Heart left ventricle (tissue), 16 donors: ENCODE measurements at places on chromosomes 6 and 20. TPM values are rescaled to one million over a fixed set of nuclear protein-coding genes. Genes with fewer than 3 reads are reported as not detected.

DNA sequence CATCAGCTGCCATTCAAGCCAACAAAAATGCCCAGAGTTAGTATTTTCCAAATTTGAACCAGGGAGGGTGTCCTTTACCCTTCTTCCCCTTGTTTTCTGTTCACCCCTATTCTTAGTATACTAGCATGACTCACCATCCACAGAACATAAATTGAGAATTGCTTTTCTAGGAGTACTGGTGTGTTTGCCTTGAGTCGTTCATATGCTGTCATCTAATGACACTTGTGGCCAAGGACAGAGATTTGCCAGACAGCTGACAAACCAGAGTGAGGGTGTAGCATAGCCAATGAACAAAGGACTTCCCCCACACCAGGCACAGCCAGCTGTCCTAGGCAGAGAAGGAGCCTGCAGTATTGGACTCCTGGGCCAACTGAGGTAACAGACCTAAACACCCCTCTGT is 62.2 kb downstream of the FILIP1 start:
- DNase-seq, result peak; percentile 78

The CAPN11 gene
- 1.8 TPM for total RNA-seq

- peak; percentile 60 for DNase-seq
These were observed 77.5 kb downstream of the ATXN1 start for GRCh38 chr6:16683641-16684194.

DNA sequence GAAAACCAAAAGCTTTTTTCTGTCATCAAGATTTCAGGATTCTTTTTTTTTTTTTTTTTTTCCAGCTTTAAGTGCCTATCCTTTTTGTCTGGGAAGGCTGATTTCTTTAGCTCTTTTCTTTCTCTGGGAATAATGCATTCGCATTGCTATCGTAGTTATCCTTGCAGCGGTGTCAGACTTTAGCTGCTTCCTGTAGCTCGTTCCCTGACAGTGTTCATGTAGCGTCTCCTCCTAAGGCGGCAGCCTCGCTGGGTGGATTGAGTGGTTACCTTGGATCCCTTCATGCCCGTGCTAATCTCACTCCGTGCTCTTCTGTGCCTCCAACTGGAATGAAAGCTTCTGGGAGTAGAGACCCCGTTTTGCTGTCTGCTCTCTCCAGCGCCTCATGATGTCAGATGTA is 43.1 kb downstream of the UST start:
- no peak for DNase-seq

- DNase-seq, result no peak
These were observed 20.5 kb downstream of the SNAI1 start for GRCh38 chr20:50003253-50003656.

DNA sequence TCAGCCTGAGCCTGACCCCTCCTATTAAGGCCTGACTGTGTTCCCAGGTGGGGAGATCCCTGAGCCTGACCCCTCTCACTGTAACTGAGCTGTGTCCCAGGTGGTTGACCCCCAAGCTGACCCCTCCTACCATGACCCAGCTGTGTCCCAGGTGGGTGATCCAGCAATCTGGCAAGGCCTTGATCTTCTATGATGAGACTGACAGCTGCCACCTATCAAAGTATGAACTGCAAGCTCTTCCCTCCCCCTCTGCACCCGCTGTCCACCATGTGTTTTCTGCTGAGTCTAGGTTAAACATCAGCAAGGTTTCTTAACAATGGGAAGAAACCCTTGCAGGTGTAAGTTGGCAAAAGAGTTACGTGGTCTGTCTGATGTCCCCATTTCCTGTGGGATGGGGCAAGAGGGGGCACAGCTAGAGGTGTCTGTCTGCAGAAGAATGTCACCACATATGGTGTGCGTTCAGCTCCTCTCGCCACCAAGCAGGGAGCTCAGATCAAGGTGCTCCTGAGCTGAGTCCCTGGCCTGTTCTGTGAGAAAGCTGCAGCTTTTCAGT is 5.9 kb downstream of the PXDC1 start:
- no peak for DNase-seq

The ARFGEF3 gene
- total RNA-seq, result 1.0 TPM

GRCh38 chr6:109295109-109295773 is 87.0 kb downstream of the CD164 start:
- no peak for DNase-seq

DNA sequence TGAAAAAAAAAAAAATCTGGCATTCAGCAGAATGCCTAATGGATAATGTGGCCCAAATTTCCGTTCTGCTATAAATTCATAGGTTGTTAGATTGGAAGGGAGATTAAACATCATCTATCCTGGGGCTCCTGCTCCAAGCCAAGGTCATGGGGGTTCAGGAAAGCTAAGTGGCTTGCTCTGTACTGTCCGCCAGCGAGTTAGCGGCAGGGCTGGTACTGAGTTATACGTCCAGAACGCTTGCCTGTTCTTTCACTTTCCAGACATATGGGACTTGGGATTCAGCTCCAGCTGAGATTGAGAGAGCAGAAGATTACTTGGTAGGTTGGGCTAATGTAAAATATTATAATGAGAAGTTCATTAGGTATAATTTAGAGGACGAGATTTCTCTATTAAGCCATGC is 858 bp downstream of the RWDD1 start:
- no peak for DNase-seq

The IRAK1BP1 gene
- 4.7 TPM for total RNA-seq

GRCh38 chr6:135938576-135939207 is 87.2 kb downstream of the PDE7B start:
- peak; percentile 24 for DNase-seq

The GNRH2 gene
- not detected for total RNA-seq

- peak; percentile 14 for DNase-seq
These were observed 77.8 kb downstream of the DLL1 start for GRCh38 chr6:170212956-170213636.

The OSBPL2 gene
- total RNA-seq, result 20.7 TPM

The BFSP1 gene
- total RNA-seq, result 0.75 TPM

- no peak for DNase-seq
These were observed 882.0 kb downstream of the TFAP2A start for GRCh38 chr6:9532621-9533557.

The GJA10 gene
- total RNA-seq, result not detected

DNA sequence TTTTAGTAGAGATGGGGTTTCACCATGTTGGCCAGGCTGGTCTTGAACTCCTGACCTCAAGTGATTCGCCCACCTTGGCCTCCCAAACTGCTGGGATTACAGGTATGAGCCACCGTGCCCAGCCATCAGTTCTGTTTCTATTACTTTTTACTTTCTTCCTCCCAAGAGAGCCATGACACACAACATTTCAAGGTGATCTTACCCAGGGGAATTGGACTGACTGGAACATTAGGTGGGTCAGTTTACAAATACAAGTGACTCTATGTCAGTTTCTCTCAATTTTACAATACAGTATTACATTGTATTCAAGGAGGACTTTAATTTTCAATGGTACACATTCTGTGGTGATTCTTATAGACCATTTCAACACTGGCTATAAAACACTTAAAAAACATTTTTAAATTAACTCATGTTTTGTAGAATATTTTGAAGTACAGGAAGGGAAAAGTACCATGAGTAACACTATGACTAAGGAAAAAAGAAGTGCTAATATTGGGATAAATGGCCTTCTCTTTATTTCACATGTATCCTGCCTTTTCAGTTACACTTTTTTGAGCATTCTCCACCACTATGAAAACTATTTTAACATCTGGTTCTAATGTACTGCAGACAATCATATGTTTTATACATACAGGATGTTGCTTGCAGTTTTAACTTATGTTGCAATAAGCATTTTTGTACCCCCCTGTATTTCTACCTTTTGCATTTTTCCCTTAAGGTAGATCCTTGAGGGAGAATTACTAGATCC is 8.4 kb downstream of the TPBG start:
- no peak for DNase-seq

DNA sequence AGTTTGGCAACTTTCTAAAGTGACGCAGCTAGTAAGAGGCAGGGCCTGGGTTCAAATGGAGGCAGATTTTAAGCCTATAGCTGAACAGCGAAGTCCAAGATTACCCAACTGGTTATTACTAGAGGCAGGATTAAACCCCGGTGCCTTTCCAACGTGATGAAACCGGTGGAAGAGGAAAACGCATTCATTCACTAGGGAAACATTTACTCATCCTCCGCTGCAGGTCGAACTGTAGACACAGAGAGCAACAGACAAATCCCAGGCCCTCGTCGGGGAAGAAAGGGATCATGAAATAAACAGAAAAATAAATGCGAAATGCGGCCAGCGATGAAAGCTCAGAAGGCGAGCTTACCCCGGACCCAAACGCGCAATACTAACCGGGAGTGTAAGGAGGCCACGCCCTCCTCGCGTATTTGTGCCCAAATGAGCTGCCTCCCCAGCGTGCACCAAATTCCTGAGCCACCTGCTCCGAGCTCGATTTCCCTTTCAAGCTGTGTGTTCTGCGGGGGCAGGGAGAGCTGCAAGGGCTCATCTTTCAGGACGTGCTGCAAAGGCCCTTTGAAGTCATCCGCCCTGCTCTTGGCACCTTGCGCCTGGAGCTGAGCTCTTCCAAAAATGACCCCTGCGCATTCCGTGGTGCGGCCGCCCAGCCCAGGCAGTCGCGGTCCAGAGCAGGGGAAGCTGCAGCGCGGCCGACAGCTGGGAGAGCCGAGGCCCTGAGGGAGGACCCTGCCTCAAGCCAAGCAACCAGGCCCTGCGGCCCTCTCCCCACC is 46.9 kb downstream of the PDYN start:
- DNase-seq, result no peak

DNA sequence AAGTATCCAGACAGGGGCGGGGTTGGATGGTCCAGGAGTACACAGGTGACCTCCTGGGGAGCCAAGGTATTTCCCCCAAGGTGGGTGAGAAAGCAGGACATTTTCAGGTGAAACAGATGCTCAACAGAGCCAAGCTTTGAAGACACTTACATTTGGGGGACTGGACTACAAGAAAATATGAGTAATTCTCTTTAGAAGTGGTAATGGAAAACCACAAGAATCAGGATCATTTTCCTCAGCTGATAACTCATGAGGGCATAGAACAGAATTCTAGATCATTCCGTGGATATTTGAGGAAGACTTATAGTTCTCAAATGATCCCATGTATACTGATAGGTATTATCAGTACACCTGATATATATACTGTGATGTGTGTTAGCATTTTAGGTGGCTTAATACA is 89.9 kb downstream of the UST start:
- DNase-seq, result no peak

- no peak for DNase-seq
These were observed 8.1 kb downstream of the CFAP61 start for GRCh38 chr20:20060234-20060998.

- no peak for DNase-seq
These were observed 21.5 kb downstream of the ACSS1 start for GRCh38 chr20:25036331-25036936.

The GID8 gene
- total RNA-seq, result 20.5 TPM

The TAAR9 gene
- total RNA-seq, result not detected

DNA sequence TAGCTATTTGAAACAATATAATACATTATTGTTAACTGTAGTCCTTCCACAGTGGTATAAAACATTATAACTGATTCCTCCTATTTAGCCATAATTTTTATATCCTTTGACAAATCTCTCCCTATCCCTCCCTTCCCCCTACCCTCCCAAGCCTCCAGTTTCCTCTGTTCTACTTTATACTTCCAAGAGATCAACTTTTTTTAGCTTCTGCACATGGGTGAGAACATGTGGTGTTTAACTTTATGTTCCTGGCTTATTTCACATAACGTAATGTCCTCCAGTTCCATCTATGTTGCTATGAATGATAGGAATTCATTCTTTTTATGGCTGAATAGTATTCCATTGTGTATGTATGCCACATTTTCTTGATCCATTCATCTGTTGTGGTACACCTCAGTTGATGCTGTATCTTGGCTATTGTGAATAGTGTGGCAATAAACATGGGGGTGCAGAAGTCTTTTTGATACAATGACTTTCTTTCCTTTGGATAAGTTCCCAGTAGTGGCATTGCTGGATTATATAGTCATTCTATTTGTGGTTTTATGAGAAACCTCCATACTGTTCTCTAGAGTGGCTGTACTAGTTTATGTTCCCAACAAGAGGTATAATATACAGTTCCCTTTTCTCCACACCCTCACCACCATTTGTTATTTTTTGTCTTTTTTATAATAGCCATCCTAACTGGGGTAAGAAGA is 205.0 kb downstream of the KCNQ5 start:
- no peak for DNase-seq

DNA sequence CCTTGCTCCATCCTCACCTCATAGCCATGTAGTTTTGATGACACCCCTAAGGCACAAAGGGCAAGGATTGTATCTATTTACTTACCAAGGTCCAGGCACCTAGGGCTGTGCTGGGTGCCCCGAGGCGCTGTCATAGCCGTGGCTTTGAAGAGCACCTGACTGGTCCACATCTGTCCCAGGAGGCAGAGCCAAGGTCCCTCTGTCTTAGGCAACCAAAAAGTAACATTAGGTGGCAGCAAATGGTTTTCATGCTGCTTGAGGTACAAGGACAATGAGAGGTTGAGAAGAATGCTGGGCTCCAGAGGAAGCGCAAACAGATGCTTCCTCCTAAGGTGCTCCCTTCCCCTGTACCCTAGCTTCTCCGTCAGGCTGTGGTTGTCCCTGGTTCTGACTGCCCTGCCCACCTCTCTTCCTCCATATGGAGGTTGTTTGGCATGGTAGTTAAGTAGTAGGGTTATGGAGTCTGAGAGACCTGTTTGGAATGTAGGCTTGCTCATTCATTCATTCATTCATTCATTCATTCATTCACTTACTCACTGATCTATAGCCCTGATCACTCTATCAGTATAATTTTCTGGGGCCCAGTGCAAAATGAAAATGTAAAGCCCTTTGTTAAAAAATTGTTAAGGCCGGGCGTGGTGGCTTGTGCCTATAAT is 3.0 kb upstream of the UQCC2 start:
- DNase-seq, result no peak

- no peak for DNase-seq
These were observed 296.3 kb downstream of the QKI start for GRCh38 chr6:163710532-163711470.

GRCh38 chr6:68238097-68238601 is 396.9 kb upstream of the ADGRB3 start:
- DNase-seq, result no peak

DNA sequence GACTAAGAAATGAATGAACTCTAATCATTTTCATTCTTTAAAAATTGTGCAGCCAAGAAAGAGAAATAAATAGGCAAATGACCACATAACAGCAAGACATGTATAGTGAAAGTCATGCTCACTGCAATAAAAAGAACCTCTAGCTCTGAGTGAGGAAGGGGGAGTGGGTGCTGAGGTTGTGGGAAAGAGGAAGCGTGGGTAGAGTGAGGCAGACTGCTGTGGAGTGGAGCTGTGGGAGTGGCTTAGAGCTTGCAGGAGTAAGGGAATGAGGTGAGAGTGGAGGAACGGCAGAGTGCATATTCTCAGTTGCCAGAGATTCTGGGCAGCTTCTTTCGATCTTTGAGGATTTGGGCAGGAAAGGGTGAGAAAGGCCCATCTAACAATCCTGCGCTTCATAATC is 10.4 kb downstream of the DEFB129 start:
- DNase-seq, result no peak

The IMPG1 gene
- total RNA-seq, result not detected

DNA sequence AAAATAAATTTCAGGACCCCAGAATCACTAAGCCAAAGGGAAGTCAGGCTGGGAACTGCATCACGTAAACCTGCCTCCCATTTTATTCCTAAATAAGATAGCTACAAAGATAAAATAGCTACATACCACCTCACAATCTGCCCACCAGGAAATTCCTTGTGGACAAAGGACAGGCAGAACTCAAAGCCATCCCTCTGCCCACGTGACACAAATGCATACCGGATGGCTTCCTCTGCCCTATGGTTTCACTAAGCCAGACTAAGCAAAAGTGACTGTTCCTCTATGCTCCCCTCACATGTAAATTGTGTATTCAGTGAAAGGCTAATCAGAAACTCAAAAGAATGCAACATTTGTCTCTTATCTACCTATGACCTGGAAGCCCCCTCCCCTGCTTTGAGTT is 15.0 kb downstream of the MBOAT1 start:
- DNase-seq, result no peak
